ENCODE measurements at places on chromosomes 3 and 15.

- DNase-seq: no peak
These were observed 490.2 kb downstream of the IGSF11 start for GRCh38 chr3:118544458-118544857.

DNA sequence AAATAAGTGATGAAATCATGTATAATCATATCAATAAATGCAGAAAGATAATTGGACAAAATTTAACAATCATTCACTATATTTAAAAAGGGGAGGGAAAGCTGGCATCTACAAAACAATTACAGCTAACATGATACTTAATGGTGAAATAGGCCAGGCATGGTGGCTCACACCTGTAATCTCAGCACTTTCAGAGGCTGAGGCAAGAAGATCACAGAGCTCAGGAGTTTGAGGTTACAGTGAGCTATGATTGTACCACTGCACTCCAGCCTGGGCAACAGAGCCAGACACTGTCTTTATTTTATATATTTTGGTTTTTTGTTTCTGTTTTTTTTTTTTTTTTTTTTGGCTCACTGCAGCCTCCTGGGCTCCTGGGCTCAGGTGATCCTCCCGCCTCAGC is 12.1 kb downstream of the EDC3 start:
- DNase-seq: no peak

GRCh38 chr3:123961508-123961856 is 453 bp upstream of the CCDC14 start:
- no peak for DNase-seq

DNA sequence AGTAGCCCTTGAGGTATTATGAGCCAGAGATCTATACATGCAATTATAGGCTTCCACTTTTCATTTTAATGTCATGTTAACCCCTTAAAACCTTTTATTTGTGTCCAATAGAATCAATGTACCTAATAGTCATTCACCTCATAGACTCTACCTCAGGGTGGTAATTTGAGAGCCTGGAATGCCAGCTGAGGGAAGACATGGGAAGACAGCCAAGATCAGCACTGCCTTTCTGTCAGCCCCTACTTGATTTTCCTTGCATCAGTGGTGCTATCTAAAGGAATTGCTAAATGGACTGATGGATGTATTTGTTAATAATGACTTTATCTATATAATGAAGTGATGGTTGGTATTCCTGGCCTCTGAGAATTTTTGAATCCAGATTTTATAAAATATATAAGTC is 113.3 kb upstream of the GBE1 start:
- no peak for DNase-seq

- DNase-seq: peak; percentile 89
These were observed 53.9 kb upstream of the ACKR4 start for GRCh38 chr3:132543011-132543739.

DNA sequence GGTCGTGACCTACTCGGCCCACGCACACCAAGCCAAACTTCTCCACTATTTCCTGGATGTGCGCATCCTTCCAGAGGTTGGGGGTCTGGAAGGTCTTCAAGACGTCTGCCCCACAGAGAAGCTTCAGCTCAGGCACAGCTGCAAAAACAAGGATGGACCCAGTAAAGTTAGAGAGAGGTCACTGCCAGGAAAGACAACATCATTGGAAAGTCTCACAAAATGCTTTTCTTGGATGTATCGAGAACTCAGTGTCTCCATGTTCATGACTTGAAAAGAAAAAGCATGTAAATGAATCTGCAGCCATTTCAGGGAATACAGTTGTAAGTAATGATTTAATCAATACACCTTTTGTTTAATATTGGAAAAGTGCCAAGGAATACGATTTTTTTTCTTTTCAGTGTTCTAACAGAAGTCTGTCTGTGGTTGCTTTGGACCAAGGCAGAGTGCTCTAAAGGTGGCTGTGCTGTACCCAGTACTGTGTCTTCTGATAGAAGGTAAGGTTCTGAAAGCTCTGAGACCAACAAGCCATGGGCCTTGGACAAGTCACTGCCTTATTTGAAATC is 21.8 kb upstream of the RBP1 start:
- DNase-seq: no peak

DNA sequence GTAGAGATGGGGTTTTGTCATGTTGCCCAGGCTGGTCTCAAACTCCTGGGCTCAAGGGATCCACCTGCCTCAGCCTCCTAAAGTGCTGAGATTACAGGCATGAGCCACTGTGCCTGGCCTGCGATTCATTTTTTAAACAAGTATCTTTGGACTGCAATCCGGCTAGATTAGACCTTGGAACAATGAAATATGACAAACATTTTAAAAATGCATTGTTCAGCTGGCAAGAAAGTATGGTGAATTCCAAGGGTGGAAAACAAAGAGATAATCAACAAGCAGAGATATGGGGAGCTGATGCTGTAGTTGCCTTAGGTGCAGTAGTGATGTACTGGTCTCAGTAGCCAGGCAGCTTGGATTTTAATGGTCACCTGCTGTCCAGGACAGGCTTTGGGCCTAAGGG is 95.8 kb upstream of the GOLGA8J start:
- no peak for DNase-seq

DNA sequence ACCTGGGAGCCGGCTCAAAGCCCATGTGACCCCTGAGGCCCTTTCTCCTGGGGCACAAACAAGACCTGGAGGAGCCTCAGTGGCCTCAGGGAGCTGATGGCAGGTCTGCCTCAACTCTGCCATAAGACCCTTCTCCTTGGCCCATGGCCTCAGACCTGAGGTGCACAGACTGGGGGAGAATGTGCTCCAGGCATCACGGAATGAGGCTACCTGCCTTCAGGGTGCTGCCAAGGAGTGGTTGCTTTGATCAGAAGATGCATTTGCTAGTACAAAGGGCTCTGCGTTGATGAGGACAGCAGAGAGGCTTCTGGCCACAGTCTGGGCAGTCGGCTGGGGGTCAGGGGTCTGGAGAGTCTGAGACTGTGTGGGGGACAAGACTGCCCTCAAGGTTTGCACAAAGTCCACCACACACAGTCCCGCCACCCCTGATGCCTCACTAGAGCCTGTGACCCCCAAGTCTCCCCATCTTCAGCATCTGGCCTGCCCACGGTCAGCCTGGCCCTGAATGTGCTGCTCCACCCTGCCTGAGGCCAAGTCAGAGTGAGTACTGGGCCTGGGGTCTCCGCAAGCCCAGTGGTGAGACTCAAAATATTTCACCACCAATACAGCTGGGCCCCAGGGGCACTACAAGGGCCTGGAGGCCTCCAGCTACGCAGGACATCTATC is 26.6 kb downstream of the ALDH1L1 start:
- DNase-seq: no peak

- DNase-seq: no peak
These were observed 41.5 kb downstream of the TOPBP1 start for GRCh38 chr3:133620066-133620784.

DNA sequence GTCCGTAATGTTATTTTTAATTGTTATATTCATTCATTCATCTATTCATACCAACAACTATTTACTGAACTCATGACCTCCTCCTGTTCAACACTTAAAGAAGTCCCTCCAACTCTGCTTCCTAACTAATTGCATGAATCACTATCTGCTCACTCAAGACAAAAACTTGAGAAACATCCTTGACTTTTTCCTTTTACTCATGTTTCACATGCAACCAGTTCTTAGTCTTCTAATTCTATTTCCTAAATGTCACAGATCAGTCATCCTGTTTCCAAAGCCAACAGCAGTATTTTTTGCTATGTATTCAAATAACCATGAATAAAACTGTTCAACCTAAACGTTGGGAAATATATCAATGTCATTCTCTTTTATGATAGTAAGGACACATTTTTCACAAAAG is 124.6 kb upstream of the GBE1 start:
- no peak for DNase-seq

GRCh38 chr15:90580541-90580940 is 50.8 kb downstream of the CRTC3 start:
- no peak for DNase-seq

DNA sequence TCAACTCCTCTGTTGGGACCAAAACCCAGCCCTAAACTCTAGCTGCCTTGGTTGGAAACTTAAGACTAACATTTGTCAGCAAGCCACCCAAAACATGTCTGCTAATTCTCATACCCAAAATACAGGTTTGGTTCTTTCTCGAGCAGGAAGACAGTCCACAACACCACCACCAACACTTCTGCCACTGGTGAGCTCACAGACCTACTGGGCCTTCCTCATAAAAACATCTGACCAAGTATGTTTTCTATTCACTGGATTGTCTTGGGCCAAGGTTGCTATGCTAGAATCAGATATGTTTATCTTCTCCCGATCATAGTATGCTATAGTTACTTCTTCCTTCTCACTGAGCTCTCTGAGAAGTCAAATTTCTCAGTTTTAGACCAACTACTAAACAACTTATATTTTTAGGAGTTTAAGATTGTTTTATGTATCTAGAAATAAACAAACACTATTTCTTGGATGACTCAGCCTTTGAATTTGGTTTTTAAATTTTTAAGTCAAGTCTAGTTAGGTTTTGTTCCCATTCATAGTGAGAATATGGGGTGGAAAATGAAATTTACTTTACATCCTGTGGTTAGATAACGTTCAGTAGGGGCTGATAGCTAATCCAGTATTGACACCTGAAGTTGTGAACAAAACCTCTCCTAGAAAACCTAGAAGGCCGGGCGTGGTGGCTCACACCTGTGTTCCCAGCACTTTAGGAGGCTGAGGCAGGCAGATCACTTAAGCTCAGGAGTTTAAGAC is 360.5 kb downstream of the RSL24D1 start:
- DNase-seq: no peak

DNA sequence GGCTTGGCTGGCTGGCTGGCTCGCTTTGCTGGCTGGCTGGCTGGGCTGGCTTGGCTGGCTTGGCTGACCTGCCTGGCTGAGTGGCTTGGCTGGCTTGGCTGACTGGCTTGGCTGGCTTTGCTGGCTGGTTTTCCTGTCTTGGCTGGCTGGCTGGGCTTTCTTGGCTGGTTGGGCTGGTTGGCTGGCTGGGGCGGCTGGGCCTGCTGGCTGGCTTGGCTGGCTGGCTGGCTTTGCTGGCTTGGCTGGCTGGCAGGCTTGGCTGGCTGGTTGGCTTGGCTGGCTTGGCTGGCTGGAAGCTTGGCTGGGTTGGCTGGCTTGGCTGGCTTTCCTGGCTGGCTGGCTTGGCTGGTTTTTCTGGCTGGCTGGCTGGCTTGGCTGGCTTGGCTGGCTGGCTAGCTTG is 435.6 kb downstream of the GOLGA6L6 start:
- DNase-seq: no peak

All from fibroblast of the conjunctiva (primary cell).